Stimulated activated CD4-positive, alpha-beta T cell treated with anti-CD3 and anti-CD28 coated beads, Interleukin-2, amount 100 ng/mL, for 24 hours (primary cell): ENCODE measurements at places on chromosomes 3 and 15.
A peak's percentile ranks its signal among the peaks of the same experiment; 100 is the strongest.

DNA sequence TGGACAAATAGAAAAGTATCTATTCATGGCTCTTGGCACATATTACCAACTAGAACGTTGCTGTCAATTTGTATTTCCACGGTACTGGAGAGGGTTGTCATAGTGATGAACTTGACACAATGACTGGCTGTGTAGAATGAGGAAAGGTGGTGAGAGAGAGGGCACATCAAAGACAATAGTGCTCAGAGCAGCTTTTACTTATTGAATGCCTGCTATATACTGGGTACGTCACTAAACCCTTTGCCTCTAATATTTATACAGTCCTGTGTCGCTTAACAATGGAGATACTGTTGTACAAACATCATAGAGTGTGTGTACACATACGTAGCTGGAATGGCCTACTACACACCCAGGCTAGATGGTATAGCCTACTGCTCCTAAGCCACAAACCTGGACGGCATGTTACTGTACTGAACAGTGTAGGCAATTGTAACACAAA lies 8.3 kb downstream of the TMPRSS7 start:
- no peak for DNase-seq

DNA sequence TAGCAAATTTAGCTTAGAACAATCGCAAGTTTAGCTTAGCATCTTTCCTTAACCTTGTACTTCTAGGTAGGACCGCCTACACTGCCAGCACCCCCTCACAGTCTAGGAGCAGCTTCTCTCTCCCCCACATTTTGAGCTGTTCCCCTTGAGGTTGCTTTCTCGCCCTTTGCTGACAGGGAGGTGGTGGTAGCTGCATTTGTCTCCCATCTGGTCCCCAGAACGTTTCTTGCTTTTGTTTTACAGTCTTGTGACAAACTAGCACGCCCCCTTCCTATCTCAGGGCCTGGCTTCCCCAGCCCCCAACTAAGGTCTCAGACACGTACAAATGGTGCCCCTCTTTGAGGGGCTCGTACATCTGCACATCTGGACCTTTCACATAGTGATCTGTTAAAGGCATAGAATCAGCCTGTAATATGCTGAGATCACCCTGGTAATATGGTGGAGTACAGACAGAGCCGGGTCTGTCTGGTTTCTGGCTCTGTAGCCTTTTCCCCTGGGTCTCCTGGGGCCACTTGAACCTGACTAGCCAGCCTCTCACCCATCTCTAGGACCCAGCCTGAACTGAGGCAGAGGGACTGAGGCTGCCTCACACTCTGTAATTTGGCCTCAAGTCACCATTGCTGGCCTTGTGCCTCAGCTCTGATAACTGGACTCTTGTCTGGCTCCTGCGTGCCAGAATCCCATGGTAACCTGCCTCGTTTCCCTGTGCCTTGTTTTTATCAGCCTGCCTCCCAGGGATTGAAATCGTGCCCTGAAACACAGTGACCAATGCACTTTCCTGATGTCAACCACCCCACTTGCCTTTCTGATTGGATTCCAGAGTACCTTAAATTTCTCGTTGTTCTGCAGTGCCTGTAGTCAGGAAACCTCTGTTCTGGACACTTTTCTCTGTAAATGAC lies 27.7 kb downstream of the CRTC3 start:
- DNase-seq: no peak

GRCh38 chr15:83783227-83783626 lies 129.3 kb downstream of the ADAMTSL3 start:
- DNase-seq: no peak

DNA sequence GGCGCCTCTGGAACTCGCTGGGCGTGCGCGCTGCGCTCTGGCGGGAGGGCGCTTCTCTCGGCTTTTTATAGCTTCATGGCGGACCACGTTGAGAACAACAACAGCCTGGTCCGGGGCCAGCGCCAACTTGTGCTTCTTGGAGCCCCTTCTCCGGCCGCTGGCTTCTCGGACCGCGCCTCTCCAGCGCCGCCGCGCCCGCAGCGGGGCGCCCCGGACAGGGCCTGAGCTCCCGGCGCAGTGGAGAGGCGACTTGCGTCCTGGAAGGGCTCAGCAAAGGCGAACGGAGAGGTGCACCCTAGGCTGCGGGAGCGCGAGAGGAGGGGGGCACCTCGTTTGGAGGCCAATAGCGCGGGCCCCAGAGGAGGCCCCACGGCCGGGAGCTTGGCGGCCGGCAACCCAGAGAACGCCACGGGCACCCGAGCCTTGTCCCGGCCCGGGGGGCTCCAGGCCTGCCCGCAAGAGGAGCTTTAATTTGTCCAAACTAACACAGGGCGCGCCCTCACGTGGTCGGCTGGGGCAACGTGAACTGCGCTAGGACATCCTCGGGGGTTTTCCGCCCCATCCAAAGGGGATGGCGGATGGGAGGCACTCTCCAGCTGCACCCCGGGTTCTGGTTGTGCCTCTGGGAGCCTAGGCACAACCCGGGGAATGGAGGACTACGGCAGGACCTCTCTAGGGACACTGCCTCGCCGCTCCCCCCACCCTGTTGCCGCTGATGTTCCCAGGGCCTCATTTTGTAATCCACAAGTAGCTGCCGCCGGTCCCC lies 37.8 kb downstream of the HMCES start:
- DNase-seq: peak; percentile 94

- DNase-seq: no peak
These were observed 16.7 kb downstream of the USP8 start for GRCh38 chr15:50440932-50441331.

DNA sequence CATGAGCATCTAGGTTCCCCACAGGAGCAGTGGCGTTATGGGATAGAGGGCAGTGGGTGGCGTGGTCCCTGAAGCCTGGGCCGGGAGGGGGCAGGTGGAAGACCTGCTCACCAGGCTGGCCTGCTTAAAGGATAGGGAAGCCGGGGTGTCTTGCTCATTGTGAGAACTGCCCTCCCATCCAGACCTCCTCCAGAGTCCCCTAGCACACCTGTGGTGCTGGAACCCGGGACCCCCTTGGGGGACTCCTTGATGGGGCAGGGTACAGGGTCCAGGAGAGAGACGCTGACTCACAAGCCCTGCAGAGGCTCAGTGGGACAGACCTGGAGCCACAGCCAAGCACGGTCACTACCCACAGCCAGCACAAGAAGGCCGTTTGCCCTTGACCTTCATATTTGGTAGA lies 2.8 kb upstream of the RHCG start:
- DNase-seq: no peak

DNA sequence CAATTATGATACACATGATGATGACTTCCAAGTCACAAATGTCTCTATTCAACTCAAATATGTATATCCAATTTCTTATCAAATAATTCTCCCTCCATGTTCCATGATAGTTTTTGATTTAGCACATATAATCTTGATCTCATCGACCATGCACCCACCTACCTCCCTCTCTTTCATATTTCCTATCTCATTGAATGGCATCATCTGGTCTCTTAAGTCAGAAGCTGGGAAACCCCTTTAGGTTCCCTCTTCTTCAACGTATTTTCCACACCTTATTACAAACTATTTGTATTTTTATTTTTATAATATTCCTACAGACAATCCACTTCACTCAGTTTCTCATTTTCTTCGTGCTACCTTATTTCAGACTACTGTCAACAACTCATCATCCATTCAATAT lies 56.9 kb upstream of the DPH6 start:
- no peak for DNase-seq

DNA sequence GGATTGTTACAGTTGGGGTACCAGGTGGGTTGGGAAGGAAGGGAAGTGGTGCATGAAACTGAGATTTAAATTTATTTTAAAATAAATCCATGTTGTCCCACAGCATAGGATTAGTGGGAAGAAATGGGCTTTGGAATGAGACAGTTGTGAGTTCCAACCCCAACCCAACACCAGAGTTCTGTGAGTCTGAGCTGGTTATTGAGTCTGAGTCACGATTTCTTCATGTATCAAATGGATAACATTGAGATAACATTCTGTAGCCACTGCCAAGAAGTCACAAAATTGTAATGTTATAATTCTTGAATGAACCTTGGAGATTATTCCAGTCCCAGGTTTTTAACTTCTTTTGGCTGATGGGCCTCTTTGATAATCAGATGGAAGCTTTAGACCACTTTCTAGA lies 13.7 kb downstream of the IFT122 start:
- DNase-seq: no peak

GRCh38 chr3:71580636-71581456 lies 2.7 kb downstream of the FOXP1 start:
- DNase-seq: no peak

GRCh38 chr15:67578020-67578600 lies 35.6 kb downstream of the MAP2K5 start:
- no peak for DNase-seq

- DNase-seq: peak; percentile 70
These were observed 121.1 kb downstream of the OXSM start for GRCh38 chr3:25910997-25911396.

DNA sequence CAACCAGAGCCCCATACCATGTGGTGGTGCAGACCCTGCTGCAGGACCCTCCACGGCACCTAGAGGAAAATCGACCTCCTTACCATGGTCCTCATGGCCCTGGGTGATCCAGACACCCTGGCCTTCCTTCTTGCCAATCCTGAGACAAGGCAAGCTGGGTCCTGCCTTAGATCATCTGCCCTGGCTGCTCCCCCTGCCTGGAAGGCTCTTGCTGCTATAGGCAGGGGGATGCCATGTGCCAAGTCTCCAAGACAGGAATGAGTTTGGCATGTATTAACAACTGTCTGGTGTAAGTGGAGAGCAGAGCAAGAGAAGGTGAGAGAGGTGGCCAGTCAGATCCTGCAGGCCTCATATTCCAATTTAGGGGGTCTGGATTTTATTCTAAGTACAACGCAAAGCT lies 7.5 kb downstream of the HEG1 start:
- DNase-seq: no peak

GRCh38 chr15:54273928-54274327 lies 295.7 kb downstream of the UNC13C start:
- DNase-seq: no peak

DNA sequence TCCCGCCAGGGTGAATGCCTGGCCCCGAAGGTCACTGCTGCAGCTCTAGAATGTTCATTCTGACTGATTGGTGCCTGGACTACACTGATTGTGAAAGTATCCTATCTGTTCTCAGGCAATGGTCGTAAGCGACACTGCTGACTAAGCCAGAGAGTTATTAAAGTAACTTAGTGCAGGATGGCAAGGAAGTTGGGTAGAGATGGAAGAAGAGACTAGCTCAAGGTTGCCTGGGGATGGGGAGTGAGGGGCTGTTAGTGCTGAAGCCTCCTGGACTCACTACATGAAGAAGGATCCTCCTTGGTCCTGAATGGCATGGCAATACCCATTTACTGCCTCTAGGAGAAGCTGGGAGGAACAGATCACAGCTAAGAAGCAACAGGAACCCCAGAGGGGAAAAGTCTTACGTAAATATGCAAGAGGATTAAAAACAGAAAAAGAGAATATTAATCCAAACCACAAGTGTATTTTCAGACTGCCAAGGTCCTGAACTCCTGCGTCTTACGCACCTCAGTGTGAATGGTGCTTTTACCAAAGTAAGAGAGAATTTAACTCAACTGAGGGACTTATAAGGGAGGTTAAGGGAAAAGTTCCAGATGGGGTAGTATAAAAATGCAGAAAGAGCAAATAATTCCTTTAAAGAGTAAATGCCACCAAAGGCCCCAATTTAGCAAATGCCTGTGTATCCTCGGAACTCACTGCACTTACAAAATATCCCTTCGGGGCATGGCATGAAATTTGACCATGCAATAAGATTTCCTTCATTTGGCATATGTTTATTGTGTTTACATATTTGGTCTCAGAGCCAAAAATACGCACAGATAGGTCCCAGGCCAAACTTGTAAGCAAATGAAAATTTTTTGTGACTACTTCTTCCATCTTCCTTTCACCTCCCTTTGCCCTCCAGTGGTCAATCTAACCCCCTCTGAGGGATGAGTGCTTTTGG lies 64.0 kb upstream of the DGKG start:
- no peak for DNase-seq

DNA sequence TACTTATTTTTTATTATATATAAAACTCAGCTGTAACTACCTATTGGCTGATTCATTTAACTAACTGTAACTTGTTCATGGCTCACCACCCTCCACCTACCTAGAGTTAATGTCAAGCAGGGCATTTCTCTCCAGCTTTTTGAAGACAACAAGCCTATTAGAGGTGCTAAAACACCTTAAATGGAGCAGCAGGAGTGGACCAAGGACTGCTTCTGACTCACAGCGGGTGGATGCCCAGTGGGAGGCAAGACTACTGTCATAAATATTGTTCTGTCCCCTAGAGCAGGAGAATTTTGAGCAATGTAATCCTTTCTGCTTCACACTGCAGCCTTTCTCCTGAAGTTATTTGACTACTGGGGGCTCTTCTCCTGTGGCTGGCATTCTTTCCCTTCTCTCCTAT lies 146.9 kb downstream of the CLSTN2 start:
- DNase-seq: no peak

DNA sequence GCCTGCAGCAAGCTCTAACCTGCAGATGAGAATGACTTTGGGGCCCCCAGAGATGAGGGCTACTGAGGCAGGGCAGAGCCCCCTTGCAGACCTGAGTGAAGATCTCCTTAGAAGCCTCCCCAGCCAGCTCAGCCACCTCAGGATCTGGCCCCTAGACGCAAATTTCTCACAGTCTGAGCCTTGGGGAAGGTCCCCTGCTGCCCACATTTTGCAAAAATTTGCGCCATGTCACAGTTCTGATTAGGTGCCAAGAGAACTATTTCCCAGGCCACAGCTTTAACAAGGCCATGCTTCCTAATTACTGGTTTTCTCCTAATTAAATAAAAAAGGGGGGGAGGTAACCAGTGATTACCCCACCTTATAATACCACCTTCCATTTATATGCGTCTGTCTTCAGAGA lies 81.0 kb upstream of the HES1 start:
- DNase-seq: no peak

DNA sequence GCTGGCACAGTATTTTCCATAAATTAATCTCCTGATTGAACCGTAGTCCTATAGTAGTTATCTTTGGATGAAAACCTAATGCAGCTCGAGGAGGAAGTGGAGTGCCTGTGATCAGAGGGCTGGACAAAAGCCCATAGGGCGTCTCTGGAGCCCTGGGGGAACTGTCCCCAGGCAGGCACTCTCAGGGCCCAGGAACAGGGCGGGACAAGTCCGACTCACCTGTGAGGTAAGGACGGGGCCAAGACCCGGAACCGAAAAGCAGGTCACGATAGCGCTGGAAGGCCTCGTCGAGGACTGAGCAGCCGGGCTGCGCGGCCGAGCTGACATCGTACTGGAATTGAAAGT lies 341 bp downstream of the HEXA start:
- DNase-seq: no peak

DNA sequence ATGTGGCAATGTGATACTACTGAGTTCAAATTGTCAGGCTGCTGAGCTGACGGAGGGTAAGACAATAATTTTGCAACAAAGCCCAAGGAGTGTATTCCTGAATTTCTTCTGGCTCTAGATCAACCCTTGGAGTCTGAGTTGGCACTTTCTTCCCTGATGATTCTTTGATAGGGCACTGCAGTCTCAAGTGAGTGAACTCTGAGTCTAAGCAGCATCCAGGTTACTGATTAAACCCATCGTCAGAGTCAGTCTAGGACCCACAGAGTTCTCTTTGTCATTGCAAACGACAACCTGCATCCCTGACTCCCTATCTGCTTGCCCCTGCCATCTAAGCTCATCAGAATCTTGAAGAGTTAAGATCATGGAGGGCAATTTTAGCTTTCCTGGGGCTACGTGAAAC lies 58.6 kb downstream of the MME start:
- DNase-seq: no peak
